Erythroblast (primary cell): ENCODE measurements at places on chromosomes 2 and 18.

DNA sequence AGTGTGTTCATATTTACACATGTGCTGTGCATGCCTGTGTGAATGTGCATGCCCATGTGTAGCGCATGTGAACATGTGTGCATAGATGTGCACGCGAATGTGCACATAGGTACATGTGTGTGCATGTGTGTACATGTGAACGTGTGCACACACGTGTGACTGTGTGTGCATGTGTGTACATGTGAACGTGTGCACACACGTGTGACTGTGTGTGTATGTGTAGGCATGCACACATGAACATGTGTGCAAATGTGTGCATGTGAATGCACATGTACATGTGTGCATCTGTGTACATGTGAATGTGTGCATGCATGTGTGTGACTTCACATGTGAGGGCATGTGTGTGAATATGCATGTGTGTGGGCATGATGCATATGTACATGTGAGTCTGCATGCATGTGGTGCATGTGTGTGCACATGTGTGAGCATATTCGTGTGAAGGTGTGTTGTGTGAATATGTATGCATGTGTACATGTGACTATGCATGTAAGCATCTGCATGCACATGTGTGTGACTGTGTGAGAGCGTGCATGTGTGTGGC, 122.4 kb downstream of the PTGR3 start:
- DNase-seq: peak; percentile 23

GRCh38 chr2:174585657-174586252, 11.8 kb downstream of the WIPF1 start:
- no peak for DNase-seq

GRCh38 chr2:39517102-39517436, 80.0 kb upstream of the MAP4K3 start:
- no peak for DNase-seq

DNA sequence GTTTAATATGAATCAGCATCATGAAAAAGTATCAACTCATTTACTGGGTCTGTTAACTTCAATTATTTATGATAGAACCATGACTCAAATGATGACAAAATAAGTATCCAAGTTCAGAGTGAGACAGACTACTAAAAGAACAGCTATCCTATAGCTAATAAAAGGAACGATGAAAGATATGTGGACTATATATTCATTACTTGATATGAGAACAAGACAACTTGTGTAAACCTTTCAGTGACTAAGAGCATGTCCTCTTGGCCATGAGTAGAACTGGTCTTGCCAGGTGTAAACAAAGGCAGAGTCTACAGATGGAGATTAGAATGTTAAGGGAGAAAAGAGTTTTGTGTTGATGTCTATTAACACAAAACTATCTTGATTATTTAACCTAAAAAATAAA, 360.4 kb upstream of the ZC3H15 start:
- DNase-seq: no peak

GRCh38 chr2:15799432-15799827, 140.9 kb upstream of the MYCN start:
- DNase-seq: no peak
